ENCODE measurements at places on chromosomes 11 and 22.

- DNase-seq, result no peak
Measured at GRCh38 chr11:72348250-72348649, 86.1 kb downstream of the CLPB start.

GRCh38 chr11:108622341-108622740 is 28.8 kb upstream of the EXPH5 start:
- no peak for DNase-seq

GRCh38 chr11:16933291-16933690 is 80.9 kb downstream of the PLEKHA7 start:
- no peak for DNase-seq

GRCh38 chr22:30471616-30472318 is at the start of gene SEC14L3:
Gene SEC14L3 (minus strand): TSS chr22:30472017. CDS start chr22:30471958, 59 bp downstream.
- no peak for DNase-seq

DNA sequence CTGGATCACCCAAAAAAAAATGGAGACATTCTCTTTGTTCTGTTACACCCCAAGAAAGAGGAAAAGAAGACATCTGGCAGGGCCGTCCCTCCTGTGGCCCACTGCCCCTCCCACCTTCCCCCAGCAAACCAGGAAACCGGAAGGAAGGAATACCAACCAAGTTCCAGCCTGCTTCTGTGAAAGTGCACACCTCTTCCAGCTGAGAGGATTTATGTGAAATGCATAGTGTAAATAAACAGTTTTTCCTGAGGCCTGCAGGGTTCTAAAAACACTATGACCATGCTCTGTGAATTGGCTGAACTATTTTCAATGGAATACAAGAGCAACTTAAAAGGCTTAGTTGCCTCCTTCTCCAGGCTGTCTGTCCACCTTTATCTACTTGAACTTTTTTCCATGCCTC is 50.0 kb upstream of the CHST1 start:
- DNase-seq, result no peak

DNA sequence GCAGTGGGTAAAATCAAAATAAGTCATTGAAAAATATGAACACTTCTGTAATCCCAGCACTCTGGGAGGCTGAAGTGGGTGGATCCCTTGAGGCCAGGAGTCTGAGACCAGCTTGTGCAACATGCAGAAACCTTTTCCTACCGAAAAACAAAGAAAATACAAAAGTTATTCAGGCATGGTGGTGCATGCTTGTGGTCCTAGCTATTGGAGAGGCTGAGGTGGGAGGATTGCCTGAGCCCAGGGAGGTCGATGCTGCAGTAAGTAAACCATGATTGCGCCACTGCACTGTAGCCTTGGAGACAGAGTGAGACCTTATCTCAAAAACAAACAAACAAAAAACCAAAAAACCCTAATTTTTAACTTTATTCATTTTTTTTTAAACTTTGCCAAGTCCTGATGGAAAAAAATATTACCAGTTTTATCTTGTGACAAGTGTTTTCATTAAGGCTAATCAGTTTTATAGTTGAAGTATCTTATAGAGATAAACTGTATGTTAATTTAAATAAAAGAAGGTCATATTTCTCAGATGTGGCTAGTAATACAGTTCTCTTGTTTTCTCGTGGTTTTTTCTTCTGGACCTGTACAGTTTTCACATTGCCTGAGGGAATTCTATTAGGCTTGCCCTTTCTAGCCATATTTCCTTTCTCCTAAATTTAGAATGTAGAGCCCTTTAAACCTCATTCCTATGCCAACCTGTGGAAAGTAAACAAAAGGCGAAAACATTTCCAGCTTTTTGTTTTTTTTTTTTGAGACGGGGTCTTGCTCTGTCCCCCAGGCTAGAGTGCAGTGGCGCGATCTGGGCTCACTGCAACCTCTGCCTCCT is 9.4 kb downstream of the HIPK3 start:
- no peak for DNase-seq

- no peak for DNase-seq
Measured at GRCh38 chr11:72720047-72720446, 32.2 kb downstream of the ARAP1 start.

GRCh38 chr11:13376402-13376801 is 86.6 kb downstream of the BTBD10 start:
- DNase-seq, result no peak

DNA sequence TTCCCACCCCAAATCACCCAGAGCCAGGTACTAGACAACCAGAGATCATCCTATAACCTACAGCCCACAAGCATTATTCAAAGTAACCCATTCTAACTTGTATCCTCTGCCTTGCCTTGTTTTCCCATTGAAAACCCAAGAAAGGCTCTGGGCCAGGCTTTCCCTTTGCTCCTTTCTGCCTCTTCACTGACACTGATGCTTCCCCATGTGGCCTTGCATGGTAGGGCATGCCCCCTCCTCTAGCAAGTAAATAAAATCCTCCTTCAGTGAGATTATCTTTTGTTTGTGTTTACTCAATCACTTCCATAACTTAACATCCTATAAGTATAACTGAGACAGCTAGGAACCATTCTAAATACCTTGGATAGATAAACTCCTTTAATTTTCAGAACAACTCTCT is 65.6 kb upstream of the FAR1 start:
- no peak for DNase-seq

DNA sequence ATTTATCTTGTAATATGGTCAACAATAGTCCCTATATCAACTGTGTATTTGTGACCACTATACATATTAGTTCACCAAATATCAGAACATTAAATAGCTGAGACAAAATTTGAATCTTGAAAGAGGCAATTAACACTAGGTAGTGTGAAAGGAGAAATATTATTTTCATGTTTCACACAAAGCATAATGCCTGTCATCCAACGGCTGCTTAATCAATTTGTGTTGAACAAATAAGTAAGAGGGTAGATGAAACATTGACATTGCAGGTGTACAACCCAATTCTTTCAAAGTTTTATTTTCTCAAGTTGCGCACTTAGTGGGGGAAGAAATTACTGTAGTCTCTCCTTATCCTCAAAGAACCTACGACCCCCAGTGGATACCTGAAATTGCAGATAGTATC is 3.4 kb upstream of the OR8I2 start:
- DNase-seq, result no peak

- no peak for DNase-seq
Measured at GRCh38 chr11:132347156-132348090, 977.0 kb downstream of the NTM start.

DNA sequence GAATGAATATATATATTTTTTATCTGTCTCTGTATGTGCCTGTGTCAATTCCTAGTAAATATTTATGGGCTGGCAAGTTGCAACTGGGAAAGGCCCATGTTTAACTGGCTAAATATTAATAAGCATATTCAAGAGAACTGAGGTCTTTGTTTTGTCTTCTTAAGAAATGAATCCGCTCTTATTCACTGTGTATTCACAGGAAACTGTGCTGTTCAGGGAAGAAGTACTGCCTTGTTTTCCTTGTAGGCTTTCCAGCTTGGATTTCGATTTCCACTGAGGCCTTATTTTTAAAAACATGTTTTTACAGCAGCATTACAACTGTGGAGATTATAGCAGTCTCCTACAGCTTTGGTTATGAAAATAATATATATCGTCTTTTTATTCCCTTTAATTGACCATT is 64.7 kb downstream of the LDLRAD3 start:
- no peak for DNase-seq

DNA sequence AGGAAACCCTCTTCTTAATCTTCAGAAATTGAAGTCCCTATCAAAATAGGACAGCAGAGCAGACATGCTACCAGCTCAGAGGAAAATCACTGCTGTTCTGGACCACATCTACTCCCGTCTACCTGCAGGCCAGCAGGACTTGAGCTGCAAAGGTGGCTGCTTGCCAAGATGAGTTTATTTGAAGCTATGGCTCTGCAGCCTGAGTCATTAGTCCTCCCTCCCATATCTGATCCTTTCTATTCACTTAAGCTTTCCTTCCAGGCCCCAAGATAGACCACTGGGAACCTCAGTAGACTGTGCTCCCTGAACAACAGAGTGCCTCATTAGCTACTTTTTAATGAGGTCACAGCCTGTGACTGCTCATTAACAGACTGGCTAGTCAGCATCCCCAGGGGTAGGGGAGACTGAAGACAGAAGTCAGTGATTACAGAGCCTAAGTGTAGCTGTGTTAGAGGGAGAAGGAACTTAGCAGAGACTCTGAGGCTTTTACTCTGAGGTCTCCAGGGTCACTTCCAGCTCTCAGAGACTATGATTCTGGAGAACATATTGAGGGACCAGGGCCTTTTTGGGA is 6.8 kb upstream of the OR10A2 start:
- DNase-seq, result no peak

DNA sequence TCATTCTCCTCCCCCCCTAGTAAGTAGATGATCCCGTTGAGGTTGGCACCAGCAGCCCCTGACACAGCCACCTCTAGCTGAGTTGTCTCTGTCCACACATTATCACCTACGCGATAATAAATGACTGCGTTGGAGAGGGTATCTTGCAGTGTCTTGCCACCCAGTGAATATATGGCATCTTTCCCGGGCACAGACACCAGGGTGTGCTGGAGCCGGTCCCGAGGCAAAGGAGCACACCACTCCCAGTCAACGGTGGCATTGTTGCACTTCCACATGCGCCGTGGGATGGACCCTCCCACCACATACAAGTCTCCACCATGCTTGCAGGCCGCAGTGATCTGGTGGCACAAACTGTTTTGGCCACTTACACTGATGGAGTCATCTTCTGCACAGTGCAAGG is 5.4 kb downstream of the KBTBD4 start:
- no peak for DNase-seq

DNA sequence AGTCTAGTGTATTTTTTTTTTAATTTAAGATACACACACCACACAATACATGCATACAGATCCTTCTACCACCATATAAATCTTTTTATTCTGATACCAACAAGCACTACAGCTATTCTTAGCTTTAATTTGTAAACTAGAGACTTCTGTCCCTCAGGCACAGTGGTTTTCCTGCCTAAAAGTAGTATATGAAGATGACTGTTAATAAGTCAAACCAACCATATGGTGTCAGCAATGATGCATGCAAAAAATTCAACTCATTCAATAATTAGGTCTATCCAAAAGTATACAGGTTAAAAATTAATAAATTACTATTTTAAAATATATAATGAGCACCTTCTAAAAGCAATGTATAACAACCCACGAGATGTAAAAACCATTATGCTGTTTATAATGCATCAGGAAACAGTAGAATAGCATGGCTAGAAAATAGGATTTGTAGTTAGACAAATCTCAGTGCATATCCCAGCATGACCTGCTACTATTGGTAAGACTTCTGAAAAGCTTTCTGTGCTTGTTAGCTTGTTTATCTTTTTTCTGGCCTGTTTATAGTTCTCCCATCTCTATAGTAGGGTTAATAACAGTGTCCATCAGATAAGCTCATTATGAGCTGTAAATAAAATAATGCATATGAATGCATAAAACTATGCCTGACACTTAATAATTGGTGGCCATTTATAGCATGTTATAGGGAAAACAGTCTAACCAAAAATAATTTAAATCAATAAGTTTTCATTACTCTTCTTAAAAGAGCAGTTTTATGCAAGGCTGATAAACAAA is 10.2 kb downstream of the RAB38 start:
- DNase-seq, result no peak

- no peak for DNase-seq
Measured at GRCh38 chr11:15217416-15217815, 102.7 kb downstream of the INSC start.

DNA sequence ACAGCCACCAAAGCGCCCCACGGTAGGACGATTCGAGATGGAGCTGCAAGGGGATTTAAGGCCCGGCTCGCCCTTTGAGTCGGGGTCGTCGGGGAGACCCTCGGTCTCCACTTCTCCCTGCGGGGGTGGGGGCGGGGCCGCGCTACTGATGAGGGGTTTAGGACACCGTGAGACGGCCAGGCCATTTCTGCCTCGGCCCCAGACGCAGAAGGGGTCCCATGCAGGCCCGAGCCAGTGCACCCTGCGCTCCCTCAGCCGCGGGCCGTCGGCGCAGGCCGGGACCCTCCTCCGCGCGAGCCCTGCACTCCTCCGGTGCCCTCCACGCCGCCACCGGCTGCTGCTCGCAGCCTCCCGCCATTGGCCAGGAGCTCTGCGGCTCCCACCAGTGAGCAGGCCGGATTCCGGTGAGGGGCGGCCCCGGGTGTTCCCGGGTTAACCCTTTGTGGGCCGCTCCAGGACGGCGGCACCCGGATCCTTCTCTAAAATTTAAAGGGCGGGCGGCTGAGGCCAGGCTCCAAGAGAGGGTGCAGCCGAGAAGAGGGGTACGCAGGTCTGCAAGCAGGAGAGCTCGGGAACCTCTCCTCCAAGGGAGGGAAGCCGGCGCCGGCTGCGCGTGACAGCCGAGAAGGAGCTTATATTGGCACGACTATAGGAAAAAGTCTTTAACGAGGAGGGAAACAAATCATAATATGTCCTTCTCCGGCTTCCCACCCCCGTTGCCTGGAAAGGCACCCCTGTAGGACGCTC is 18.0 kb downstream of the CREB3L1 start:
- peak; percentile 73 for DNase-seq
